GM10248 (cell line): ENCODE measurements at places on chromosomes 2 and 18.

GRCh38 chr2:24828238-24828996 lies 35.2 kb downstream of the CENPO start:
- no peak for DNase-seq

DNA sequence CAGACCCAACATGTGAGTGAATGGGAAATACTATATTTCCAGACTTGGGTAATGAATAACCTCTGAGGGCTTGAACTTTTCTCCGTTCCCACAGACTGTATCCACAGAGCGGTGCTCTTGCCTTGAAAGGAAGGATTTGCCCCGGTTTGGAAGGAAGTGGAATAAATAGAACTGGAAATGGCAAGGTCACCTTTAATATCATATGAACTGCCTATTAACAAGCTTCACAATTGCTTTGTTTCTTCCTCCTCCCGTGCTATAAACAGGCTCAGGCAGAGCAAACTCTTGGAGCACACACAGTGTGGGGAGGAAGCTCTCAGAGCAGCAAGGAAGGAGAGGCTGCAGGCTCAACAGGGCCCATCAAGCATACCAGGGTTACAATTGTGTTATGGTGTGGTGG lies 28.5 kb upstream of the DARS1 start:
- no peak for DNase-seq

GRCh38 chr2:214753455-214753854 lies 56.0 kb downstream of the BARD1 start:
- no peak for DNase-seq

DNA sequence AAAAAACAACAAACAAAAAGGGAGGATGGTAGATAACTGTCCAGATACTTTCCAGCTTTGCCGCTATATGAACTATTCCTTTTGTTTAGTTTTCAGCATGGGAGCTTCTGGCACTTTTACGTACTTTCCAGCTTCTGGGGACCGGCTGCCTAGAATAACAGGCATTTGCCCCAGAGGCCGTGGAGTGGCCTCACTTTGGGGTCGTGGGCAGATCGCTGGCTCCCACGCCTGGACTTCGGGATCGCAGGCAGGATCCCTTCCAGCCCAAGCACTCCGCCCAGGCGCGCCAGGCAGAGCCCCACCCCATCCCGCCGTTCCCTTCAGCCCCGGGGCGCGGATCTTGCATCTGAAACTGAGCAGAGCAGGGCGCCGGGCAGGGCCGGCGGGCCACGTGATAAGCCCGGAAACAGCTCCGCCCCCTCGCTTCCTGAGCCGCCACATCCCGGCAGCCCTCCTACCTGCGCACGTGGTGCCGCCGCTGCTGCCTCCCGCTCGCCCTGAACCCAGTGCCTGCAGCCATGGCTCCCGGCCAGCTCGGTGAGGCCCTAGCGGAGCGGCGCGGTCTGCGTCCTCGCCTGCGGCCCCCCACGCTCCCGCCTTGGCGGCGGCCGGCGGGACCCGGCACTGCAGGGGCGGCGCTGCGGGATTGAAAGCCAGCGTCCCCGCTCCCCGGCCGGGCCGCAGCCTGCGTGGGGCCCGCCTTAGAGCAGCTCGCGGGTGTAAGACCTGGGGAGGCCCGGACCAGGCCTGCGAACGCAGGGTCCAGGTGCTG lies at the start of gene ATIC:
Gene ATIC (plus strand): TSS at position 435 of the 772 bp plus-strand sequence. CDS start 84 bp downstream, at position 519.
- DNase-seq: peak; percentile 95

- no peak for DNase-seq
Observed at GRCh38 chr2:200341376-200341775, 34.9 kb downstream of the SPATS2L start.

- DNase-seq: no peak
Observed at GRCh38 chr2:85954192-85954589, 65.4 kb upstream of the ST3GAL5 start.

- no peak for DNase-seq
Observed at GRCh38 chr2:42140496-42140895, 28.7 kb upstream of the EML4 start.

- DNase-seq: no peak
Observed at GRCh38 chr2:86480105-86480504, 38.9 kb downstream of the KDM3A start.

DNA sequence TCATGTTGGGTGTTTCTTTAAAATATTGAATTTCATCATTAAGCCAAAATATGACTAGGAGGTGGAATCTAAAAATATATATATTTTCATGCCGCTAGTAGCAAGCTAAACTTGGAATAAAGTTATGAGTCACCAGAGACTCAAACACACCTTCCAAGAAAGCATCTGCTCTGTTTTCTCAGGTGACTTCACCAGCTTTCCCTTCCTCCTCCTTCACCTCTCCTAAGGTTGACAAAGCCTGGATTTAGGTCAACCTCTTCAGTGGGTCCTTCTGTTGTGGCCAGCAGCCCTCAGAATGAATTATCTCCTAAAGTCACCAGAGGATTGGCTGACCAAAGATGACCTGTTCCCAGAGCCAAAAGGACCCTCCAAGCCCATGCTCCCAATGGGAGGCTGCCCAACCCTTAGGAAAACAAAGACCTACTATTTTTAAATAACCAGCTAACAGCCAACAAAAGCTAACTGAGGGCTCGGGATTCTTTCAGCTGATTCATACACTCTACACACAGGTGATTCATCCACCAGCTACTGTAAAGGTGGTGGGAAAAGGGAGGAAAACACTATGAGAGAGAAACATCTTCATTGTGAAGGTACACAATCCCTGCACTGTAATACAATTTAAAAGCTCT lies 113.9 kb downstream of the MYO5B start:
- no peak for DNase-seq

DNA sequence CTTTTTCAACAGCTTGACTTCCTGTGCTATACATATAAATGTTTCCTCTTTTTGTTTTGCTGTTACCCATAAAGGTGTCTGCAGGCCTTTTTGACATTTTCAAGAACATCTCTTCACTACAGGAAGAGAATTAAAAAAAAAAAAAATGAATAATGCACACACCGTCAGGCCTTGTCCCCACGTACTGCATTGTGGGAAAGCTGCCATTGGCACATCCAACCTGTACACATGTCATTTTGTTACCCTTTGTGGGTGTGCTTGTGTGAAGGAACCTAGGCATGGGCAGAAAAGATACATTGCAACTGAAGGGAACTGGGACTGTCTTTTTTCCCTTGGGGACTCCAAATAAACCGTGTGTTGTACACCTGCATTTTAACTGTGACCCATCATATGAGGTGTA lies 16.8 kb upstream of the TMEM37 start:
- DNase-seq: no peak

DNA sequence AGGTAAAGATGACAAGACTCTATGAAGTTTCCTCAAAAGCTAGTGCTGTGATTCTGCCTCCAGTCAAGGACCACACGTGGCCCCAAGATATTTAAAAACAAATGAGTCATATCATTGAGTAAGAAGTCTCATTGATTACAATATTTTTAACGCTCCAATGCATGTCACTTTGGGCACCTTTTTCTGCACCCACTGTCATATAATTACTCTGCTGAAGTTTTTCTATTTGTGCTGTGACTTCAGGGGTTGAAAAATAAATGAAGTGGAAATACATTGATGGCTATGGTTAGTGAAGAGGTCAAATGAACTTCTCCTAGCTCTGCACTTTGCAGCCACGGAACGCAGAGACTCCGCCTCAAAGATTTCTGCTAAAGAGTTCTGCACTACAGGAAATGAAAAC lies 344.3 kb upstream of the KYNU start:
- no peak for DNase-seq

DNA sequence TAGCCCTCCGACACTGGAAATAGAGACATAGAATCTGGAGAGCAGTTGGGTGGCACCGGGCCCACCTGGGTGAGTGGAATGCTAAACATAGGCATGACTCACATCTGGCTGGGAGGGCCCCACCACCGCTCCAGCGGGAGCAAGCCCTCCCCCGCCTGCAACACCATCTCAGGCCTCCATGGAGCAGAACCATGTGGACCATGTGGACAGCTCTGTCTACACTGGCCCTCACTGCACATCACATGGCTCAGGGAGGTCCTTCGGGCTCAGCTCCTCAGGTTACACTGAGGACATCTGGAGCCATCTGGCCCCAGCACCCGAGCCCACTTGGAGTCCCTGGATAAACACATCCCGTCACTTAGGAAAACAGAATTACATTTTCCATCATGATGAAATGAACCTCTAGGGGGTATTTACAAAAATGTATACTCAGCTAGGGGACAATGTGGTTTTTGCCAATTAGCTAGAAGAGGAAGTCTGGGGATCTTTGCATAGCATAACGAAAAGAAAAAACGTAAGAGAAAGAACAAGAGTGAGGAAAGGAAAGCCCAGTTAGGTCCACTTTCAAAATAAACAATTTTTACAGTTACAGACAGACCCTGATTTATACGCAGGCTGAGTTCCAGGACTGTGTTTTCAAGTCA lies 30.7 kb upstream of the MLPH start:
- DNase-seq: no peak

- DNase-seq: no peak
Observed at GRCh38 chr2:181046833-181047232, 66.4 kb downstream of the UBE2E3 start.

- no peak for DNase-seq
Observed at GRCh38 chr2:164606557-164606956, 14.7 kb downstream of the GRB14 start.

DNA sequence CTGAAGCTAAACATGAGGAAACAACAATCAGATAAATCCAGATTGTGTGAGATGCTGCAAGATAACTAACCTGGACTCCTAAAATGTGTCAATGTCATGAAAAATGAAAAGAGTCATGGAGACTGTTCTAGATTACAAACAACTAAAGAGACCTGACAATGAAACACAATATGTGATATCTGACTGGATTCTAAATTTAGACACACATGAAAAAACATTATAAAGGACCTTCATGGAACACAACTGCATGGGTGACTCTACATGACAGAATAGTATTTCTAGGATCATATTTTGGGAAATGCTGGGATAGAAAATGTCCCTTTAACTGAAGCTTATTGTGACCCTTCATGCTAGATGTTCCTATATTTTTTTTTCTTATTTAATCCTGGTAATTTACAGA lies 18.5 kb upstream of the SPTBN1 start:
- DNase-seq: no peak

DNA sequence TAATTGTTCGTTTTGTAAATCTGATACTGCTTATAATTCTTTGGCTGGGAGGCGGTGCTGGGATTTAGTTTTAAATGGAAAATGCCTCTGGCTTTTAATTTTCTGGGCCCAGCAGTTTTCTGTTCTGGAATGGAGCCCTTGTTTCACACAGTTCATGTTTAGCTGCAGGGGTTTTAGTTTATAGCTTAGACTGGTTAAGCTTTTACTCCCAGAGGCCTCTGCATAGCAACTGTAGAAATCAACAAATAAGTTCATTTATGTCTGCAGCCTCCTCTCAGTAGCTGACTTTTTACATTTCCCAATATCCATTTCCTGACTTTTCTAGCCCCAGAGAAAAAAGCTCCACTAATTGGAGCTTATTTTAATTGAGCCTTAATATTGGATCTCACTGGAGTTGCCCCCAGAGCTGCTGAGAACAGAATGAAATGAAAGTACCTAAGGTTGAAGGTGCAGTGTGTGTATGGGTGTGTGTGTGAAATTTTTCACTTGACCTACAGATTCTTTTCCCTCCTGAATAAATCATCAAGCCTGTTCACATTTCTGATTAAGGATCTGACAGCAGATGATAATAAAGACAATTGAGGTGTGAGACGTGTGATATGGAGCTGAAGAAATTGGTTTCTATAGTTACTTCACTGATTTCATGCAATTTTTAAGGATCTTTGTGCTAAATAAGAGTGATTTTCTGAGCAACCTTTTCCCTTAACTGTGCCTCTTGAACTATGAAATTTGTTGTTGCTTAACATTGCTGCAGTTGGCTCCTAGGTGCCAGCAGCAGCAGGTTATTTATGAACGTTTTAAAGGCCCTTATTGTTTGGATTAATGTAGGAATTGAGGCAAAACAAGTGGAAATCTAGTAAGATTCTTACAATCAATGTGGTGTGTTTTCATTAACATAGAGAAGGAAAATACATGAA lies 109.6 kb downstream of the TAF4B start:
- DNase-seq: no peak

DNA sequence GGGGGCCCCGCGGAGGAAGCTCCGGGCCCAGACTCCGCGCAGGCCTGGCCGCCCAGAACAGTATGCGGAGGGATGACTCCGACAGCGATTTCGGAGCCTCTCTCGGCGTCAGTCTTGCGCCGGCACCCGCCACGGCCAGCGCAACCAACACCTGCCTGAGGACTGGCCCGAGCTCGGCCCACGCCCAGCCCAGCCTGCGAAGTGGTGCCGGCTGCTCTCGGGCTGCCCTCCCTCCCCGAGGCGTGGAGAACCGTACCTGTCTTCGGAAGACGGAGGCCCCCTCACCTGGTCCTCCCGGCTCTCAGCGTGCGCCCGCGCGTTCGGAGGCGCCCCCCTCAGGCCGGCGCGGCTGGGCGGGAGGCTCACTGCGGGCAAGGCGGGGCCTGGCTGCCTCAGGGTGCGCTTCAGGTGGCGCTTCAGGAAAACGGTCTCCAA lies at the start of gene M1AP:
Gene M1AP (minus strand): TSS at position 322 of the 435 bp plus-strand sequence. CDS start 8,055 bp downstream, outside the sequence.
- peak; percentile 42 for DNase-seq

DNA sequence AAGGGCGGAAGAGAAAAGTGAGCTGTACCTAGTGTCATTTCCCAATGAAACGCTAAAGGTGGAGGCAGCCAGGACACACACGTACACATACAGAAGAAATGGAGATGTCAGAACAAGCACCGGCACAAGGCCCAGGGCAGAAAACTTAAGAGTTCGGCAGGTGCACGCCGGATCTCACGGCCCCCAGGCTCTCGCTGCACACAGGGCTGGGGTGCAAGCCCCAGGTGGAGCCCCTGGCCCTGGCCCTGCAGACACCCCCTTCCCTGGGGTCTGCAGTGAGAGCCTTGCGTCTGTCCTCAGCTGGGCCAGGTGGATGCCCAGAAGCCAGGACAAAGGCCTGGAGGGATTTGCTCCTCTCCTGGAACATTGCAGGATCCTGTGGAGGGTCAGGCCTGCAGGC lies 36.7 kb downstream of the AQP12A start:
- DNase-seq: no peak

- DNase-seq: no peak
Observed at GRCh38 chr2:107669335-107669734, 157.4 kb upstream of the RGPD4 start.

- DNase-seq: no peak
Observed at GRCh38 chr18:64017870-64018269, 48.0 kb downstream of the SERPINB8 start.

DNA sequence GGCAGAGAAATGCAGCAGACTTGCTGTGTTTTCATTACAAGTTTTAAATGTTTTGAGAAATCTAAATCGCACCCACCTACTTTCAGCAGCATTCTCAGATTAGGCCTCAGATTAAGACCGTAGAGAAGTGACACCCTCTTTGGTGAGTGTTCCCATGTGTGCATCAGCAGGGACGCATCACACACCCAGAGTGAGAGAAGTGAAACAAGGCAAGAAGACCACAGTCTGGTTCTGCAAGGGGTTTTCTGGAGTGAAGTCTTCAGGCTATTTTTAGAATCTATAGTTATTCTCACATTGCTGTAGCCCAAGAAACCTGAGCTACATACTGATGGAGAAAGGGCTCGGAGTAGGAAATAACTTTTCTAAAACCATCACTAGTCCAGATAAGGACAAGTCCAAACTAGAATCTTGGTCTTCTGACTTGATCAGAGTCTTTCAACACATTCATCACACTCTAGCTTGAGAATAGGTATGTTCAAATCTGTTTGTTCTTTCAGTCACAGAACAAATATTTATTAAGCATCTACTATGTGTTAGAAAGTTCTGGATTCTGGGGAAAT lies 1216.6 kb upstream of the PIK3C3 start:
- DNase-seq: no peak
